ENCODE measurements at places on chromosomes 12 and 14.

- DNase-seq = peak; percentile 1
Measured at GRCh38 chr14:83300476-83301064, 1766.9 kb upstream of the SEL1L start.

- no peak for DNase-seq
Measured at GRCh38 chr14:91327250-91327595, 82.7 kb upstream of the GPR68 start.

GRCh38 chr12:42421844-42422779, 96.1 kb downstream of the PPHLN1 start:
- DNase-seq = no peak

DNA sequence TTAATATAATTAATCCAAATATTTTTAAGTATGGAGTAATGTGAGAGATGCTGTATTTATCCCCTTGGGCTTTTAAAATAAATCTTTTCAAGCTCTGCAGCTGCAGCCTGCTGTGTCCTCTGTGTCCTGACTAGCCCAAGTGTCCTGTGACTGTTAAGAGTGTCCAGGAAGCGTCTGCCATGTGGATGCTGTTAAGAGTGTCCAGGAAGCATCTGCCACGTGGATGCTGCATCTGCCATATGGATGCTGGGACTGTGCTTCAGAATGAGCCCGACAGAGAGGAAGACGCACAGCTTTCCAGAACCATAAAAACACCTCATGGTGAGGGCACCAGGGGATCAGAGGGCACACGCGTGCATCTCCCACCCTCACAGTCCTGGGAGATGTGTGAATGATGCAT, 307.2 kb downstream of the ADGRD1 start:
- DNase-seq = no peak

GRCh38 chr14:96271421-96271762, 15.4 kb downstream of the BDKRB1 start:
- DNase-seq = no peak

GRCh38 chr14:58796242-58797009, 158.7 kb downstream of the DACT1 start:
- DNase-seq = peak; percentile 97

GRCh38 chr12:20808521-20808920, 2.0 kb upstream of the SLCO1B3 start:
- no peak for DNase-seq

DNA sequence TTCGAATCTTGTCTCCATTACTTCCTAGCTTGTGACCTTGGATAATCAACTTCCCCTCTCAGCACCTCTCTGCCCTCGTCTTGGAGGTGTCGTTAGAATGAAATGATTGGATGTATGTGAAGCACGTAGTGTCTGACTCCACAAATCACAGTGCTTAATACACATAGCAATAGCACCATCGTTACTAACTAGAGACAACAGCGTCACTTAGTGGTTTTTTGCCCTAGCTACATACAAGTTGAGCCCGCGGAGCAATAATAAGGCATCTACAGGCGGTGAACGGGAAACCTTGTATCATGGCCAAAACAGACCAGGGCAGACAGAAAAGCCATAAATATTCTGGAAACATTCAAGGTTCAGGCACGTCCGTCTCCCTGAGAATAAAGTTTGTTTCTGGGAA, 154.9 kb downstream of the ASCL4 start:
- no peak for DNase-seq

- DNase-seq = no peak
Measured at GRCh38 chr14:88063811-88064210, 58.9 kb downstream of the GPR65 start.

DNA sequence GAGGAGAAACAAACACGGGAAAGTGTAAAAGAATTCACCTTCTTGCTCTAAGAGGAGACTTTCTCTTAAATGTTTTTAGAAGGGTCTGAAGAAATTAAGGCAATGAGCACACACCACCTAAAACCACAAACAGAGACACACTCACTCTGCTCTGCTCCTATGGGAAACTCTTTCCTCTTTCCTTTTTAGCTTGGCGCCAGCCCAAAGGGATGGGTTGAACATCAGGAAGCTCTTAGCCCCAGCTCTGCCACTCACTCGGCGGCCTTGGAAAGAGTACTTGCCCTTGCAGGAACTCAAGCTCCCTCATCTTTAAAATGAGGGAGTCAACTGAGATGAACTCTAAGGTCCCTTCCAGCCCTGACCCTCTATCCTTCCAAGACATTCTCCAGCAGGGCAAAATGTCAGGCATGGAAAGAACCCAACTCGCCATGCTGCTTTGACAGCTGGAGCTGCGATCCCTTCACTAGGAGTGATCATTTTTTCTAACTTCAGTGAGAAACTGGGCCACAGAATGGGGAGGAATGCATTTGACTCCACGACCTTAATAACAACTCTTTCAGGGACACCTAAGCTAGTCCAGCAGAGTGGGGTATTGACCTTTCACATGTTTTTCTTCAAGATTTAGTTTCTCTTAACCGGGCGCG, 980 bp upstream of the RNASE8 start:
- no peak for DNase-seq

- DNase-seq = no peak
Measured at GRCh38 chr14:68819260-68819691, 26.4 kb upstream of the ZFP36L1 start.

DNA sequence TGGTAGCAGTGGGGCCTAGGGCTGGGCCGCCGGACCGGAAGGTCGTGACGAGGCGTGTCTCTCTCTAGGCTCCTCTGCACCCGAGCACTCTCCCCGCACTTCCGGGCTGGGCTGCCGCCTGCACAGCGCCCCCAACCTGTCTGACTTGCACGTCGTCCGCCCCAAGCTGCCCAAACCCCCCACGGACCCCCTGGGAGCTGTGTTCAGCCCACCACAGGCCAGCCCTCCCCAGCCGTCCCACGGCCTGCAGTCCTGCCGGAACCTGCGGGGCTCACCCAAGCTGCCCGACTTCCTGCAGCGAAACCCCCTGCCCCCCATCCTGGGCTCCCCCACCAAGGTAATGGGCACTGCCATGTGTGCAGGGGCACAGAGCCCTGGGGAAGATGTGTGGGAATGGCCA, 13.3 kb upstream of the PUS1 start:
- DNase-seq = no peak

- DNase-seq = no peak
Measured at GRCh38 chr14:98592611-98593170, 679.3 kb downstream of the BCL11B start.

DNA sequence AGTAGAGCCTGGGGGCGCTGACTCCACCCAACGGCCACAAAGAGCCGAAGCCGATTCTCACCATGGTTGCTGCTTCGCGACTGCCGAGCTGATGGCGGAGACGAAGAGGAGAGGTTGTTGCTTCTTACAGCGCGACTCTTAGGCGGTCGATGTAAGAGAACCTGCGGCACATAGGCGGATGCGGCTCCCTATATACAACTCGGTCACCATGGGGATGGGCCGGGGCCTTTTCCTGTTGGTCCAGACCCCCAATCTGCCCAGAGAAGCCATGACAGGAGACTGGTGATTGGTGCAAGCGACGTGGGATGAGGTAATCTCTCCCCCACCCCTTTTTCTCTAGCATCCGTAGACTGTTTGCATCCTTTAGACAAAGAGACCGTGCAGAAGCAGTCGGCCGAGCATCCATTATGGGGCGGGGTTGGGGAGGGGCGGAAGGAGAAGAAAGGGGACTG, at the start of gene TUBA1A:
Gene TUBA1A (minus strand): TSS at position 165 of the 452 bp plus-strand sequence. CDS start 101 bp downstream, at position 64.
- DNase-seq = peak; percentile 100

Measured in NCI-H187 treated with DMSO at 0.1 percent for 48 hours (cell line).